CD4-positive, alpha-beta T cell treated with Interleukin-2 at 100 ng/mL for 4 hours (primary cell): ENCODE measurements at places on chromosomes 3 and 15.

GRCh38 chr3:15310491-15311370, 21.7 kb downstream of the SH3BP5 start:
- peak; percentile 88 for DNase-seq

GRCh38 chr15:91335702-91336101, 235.6 kb downstream of the SV2B start:
- DNase-seq: no peak

GRCh38 chr15:89165677-89166076, 55.7 kb downstream of the RLBP1 start:
- DNase-seq: no peak

DNA sequence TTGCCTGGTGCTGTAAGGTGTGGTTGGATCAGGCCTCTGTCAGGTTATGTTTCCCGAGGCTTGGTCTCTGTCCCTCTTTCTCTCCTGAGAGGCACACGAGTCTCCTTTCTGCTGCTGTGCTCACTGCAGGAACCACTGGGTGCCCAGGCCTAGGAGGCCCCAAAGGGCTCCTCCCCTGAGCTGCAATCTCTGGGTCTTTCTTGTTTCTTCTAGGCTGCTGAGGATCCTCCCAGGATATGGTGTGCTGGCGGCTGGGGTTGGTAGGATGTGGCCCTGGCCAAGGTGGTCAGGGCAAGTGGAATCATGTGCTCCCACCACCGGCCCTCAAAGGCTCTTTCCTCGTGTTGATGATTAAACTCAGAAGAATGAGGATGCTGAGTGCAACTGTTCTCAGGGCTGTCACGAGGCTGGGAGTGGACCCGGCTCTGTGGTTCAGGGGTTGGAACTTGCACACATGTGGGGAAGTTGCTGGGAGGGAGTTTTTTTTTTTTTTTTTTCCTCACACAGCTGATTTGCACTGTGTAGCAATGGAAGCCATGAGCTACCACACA, 43.6 kb upstream of the CTSH start:
- DNase-seq: peak; percentile 8

GRCh38 chr3:129783470-129783869, 110.0 kb downstream of the TMCC1 start:
- no peak for DNase-seq

DNA sequence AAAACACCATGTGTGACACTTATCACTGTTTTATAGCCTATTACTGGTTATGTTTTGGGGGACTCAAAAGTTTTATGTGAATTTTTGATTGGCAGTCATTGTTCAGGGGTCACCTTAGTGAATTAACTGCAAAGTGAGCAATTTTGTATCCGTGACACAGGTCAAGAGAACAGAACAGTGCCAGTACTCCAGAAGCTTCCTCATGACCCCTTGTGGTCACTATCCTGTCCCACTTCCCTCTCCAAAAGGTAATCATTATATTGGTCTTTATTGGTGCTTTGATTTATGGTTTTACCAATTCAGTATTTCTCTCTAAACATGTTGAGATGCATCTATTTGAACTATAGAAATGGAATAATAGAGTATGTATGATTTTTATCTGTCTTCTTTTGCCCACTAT, 107.1 kb downstream of the STT3B start:
- no peak for DNase-seq

GRCh38 chr15:75599401-75599800, 20.3 kb upstream of the PTPN9 start:
- DNase-seq: no peak

DNA sequence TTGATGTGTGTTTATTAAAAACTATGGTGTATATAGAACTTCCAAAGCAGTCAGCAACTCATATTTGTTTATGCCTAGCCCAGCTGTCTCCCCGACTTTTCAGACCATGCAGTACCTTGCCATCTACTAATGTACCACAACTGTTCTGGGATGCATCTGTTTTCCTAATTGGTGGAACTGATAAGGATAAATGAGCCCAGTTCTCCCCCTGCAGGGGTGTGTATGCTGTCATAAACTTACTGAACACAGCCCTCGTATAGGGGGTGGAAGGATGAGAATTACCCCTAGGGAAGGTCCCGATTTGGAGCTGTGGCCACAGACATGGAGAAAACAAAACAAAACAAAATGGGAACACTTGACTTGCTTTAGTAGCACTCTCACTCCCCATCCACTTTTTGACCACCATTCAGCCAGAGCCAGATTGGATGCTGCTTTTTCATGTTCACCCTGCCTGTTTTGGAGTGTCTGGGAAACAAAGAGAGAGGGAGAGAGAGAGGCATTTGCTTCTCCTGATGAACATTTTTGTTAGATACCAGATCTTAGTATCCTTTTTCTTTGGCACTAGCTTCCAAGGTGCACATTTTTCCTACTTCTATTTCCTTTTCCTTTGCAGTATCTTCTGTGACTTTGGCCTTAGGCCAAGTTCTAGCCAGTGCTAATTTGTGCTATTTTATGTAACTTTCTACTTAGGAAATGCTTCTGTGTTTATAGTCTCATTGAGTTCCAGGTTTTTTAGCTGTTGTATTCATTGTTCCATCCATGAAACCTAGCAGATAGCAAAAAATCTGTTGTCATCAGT, 29.1 kb downstream of the CADM2 start:
- no peak for DNase-seq

- DNase-seq: no peak
These were observed 108.0 kb downstream of the SENP2 start for GRCh38 chr3:185693985-185694653.

DNA sequence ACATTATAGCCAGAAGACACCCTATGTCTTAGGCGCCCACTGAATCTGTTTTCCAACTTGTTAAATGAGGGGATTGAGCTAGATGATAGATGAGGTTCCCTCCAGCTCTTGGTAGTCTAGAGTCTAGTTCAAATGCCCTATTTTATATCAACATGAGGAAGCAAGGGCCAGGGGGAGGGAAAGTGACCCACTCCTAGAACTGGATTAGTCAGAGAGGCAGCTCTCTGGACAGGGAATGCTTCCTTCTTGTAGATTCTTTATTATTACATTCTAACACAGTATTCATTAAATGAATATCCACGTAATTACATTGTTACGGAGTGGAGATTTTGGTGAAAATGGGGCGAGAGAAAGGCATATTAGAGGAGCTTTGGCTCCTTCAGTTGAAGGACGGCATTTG, 89.5 kb downstream of the RAD18 start:
- DNase-seq: no peak

GRCh38 chr3:67995206-67995605, 340.8 kb upstream of the SUCLG2 start:
- DNase-seq: no peak

DNA sequence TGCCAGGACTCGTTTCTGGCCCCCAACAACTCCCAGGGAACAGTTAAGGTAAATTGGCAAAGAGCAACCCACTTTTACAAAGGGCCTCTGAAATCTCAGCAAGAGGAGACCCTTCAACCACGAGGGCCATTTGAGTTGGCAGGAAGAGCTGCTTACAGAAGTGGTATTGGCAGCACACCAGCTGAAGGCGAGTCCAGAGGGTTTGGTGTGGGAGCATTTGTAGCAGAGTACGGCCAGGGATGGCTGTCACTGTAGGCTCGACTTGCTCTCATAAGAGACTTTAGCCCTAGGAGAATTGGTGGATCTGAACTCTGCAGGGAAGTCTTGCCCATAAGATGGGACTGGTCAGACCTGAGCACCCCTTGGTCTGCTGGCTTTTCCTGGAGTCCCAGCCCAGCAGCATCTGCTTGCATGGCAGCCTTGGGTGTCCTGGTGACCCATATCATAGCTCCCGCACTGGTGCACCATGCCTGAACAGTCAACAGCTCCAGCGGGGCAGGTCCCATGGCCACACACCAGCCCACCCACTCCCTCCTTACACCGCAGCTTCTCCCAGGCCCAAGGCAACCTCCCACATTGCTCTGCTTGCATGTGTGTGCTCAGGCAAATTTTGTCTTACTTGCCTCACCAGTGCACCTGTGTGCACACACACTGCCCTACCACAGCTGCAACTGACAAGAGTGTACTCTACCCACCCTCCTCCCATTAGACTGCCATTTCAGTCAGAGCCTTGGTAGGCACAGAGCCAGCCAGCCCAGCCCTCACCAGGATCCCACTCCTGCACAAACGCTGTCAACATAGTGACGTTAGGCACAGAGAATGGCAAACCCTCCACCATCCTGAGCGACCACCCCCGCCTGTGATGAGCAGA, 861.6 kb upstream of the DPPA4 start:
- DNase-seq: no peak

DNA sequence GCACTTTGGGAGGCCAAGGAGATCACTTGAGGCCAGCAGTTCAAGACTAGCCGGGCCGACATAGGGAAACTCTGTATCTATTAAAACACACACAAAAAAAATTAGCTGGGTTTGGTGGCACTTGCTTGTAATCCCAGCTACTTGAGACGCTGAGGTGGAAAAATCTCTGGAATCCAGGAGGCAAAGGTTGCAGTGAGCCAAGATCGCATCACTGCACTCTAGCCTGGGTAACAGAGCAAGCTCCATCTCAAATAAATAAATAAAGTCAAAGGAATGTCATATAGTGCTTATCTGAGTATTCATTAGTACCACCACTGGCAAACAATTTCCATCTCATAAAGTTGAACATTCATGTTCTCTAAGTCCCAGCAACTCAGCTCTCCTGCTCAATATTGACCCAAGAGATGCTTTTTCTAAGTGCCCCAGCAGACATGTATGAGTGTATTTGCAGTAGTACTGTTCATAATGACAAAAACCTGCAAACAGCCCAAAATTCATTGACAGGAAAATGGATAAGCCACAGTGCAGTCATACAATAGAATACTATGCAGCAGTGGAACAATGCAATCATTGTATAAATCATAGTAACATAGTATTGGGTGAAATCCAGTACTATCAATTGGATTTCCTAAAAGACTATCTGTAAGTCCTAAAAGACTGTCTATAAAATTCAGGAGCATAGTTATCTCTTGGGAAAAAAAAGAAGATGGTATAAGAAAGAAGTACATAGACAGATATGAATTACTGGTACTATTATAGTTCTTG, 751.5 kb upstream of the LMCD1 start:
- no peak for DNase-seq

- DNase-seq: no peak
These were observed 335.1 kb upstream of the THRB start for GRCh38 chr3:24829629-24830229.

- DNase-seq: no peak
These were observed 47.6 kb upstream of the CD200R1L start for GRCh38 chr3:112894258-112894657.

DNA sequence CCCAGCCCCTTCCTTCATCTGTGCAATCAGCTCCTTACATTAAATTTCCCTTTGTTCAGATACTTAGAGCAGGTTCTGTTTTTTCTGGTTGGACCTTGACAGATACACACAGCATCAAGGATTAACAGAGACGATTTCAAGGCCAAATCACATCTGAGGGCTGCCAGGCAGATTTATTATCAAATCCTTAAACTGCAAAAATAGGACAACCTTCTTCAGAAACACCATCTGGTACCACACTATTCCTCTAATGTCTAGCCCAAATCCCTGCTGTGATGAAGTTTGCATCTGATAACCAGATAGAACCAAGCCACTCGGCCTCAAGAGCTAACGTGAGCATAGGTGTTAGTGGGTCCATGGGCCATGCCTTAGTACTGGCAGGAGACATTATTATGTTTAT, 250.7 kb upstream of the PROK2 start:
- no peak for DNase-seq

GRCh38 chr3:187590861-187591576, 79.2 kb downstream of the SST start:
- no peak for DNase-seq

DNA sequence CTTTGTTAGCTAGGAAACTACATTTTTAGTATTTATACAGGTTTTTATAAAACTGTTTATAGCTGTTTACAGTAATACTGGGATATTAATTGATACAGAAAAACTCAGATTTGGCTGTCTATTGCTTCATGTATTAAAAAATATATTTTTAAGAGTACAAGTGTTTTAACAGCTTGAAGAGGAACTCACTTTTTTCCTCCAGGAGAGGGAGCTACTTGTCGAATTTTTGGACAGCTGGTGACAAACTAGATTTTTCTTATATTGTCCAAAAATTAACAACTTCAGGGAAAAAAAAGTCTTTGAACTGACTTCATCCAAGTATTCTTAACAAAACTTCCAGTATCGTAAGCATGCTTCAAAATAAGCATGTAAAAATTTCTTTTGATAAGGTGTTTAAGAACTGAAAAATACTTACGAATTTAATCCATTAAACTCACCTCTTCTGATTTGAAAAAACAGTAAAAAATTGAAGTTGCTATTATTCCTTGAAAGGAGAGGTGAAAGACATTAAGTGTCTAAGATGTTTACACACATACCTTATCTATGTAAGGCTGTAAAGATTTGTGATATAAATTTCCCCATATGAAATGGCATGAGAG, 4.0 kb downstream of the DIPK2A start:
- DNase-seq: peak; percentile 44

- DNase-seq: no peak
These were observed 63.2 kb upstream of the PYDC2 start for GRCh38 chr3:191397771-191398170.

DNA sequence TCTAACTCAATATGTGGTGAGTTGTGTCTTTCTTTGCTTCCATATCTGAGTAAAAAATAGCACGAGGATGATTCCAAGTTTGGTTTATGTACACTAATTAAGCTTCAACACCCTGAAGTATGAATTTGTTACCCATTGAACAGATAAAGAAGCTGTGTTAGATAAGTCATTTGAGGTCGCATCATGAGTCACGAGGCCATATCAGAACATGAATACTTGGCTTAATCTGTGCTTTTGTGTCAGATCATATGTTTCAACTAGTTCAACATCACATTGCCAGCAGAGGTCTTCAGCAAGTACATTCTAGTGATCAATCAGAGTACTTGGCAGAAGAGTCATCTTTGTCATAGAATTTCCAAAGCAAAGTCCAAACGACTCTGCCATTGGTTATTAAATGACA, 26.3 kb upstream of the MITF start:
- no peak for DNase-seq

- no peak for DNase-seq
These were observed 406.9 kb downstream of the TIGIT start for GRCh38 chr3:114700637-114701234.

GRCh38 chr15:91922646-91923547, 69.4 kb downstream of the SLCO3A1 start:
- no peak for DNase-seq

DNA sequence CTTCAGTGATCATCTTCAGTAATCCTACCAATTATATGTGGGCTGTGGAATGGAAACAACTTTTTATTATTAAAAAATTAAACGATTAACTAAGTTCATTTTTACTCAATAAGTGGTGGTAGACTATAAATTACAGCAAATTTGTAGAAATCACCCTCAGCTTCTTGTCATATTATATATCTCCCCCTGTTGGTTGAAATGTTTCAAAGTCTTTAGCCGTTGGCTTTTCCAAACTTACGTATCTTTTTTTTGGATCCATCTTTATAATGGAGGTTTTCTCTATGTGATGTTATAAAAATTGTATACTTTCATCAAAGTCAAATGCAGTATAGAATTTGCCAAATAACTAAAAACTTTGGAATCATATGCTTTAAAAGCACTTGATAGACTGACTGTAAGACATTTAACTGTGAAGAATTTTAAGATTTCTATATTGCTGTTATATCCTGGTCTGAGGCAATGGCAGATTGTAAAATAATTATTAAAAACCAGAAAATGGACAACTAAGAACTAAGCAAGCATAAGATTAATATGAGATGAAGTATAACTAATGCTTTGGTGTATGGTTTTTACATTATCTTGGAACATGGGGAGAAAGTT, 44.7 kb downstream of the ATP11B start:
- DNase-seq: peak; percentile 12
